ENCODE measurements at places on chromosomes 2 and 18. TPM values are rescaled to one million over a fixed set of nuclear protein-coding genes. Genes with fewer than 3 reads are reported as not detected.

UBR3 gene
- 62.9 TPM for total RNA-seq

MARCO gene
- total RNA-seq: 92.5 TPM

DIPK1C gene
- not detected for total RNA-seq

LRRTM4 gene
- 0.55 TPM for total RNA-seq

MYL1 gene
- not detected for total RNA-seq

LYG1 gene
- total RNA-seq: 1.1 TPM
